Lung (tissue), 17 donors: ENCODE measurements at places on chromosomes 12 and 14. TPM values are rescaled to one million over a fixed set of nuclear protein-coding genes. Genes with fewer than 3 reads are reported as not detected.
A peak's percentile ranks its signal among the peaks of the same experiment; 100 is the strongest.

The TRPV4 gene
- total RNA-seq = 2.1 TPM

DNA sequence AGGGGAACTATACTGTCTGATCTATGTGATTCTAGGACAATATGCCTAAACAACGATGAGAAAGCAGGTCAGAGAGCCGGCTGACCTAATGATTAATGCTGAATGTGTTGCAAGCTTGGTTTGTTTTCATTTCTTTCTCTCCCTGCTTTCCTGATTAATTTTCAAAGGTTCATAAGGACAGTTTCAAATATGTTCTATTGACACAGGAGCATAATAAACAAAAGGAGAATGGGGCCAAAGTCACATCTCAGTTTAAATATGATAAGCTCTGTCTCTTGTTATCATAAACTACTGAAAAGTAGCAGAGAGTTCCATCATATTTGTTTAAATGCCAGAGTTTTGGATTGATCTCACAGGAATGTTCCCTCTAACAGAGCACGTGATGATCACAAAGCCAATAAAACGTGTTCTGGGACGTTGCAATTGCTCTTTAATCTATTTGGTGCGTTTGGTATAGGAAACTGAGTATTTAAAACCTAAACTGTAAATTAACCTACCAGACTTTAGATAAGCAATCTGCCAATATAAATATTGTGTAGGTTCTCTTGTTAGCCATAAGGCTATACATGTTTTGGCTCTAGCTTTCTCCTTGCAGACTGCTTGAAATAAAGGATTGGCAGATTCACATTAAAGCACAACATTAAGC, 3.7 kb upstream of the HSD17B6 start:
- DNase-seq = no peak
- no peak overlapping the region for H3K4me3 ChIP-seq
- no peaks in the 10 kb centered on the region for H3K27me3 ChIP-seq
- H3K4me1 ChIP-seq = no peaks in the 10 kb centered on the region
- no peak overlapping the region for H3K27ac ChIP-seq

GRCh38 chr14:57785058-57785457, 80.8 kb downstream of the SLC35F4 start:
- H3K36me3 ChIP-seq = no peaks in the 10 kb centered on the region
- H3K27ac ChIP-seq = no peak overlapping the region
- H3K4me1 ChIP-seq = no peaks in the 10 kb centered on the region

GRCh38 chr12:7444537-7444936, 584 bp upstream of the CD163L1 start:
- no peaks in the 10 kb centered on the region for H3K36me3 ChIP-seq
- H3K4me3 ChIP-seq = no peak overlapping the region
- H3K27me3 ChIP-seq = no peaks in the 10 kb centered on the region
- no peaks in the 10 kb centered on the region for H3K4me1 ChIP-seq

The BDKRB2 gene
- 2.6 TPM for total RNA-seq

DNA sequence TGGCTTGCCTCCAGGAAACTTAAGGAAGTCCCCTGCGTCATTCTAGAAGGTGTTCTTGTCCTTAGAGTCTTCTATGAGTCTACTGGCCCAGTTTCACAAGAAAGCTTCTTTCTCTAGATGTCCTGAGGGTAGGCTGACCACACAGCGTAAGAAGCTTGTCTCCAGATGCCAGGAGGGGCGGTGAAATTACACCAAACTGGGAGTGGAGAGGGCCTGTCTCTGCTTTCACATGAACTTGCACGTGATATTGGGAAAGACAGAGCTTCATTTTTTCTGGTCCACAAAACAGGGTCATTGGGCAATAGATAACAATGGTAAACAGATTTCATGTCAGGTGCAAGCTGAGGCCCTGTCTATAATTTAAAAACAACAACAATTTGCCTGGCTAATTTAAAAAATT, 85.7 kb upstream of the TBX3 start:
- DNase-seq = no peak
- H3K4me1 ChIP-seq = peaks cover 36% of the 10 kb centered on the region
- H3K27me3 ChIP-seq = no peaks in the 10 kb centered on the region
- no peak overlapping the region for H3K27ac ChIP-seq

The GAPDH gene
- 1,983 TPM for total RNA-seq

DNA sequence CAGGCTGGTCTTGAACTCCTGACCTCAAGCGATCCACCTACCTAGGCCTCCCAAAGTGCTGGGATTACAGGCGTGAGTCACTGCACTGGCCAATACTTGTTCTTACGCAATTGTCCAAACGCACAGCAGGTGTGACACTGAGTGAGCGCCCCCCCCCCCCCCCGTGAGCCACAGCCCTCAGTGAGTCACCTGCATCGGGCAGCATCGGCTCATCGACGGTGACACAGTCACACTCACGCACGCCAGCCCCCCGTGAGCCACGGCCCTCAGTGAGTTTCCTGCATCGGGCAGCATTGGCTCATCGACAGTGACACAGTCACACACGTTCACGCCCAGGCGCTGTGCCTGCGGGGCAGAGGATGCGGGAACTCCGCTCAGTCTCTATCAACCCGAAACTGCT, 42.5 kb downstream of the GALNT9 start:
- H3K27me3 ChIP-seq = no peaks in the 10 kb centered on the region
- H3K4me3 ChIP-seq = no peak overlapping the region
- no peaks in the 10 kb centered on the region for H3K36me3 ChIP-seq
- no peak for DNase-seq
- H3K27ac ChIP-seq = no peak overlapping the region
- no peaks in the 10 kb centered on the region for H3K4me1 ChIP-seq

GRCh38 chr12:131764738-131765137, 53.8 kb downstream of the SFSWAP start:
- H3K36me3 ChIP-seq = peaks cover 39% of the 10 kb centered on the region
- no peak overlapping the region for H3K4me3 ChIP-seq
- no peaks in the 10 kb centered on the region for H3K27me3 ChIP-seq
- no peaks in the 10 kb centered on the region for H3K4me1 ChIP-seq
- H3K27ac ChIP-seq = no peak overlapping the region
- DNase-seq = no peak

DNA sequence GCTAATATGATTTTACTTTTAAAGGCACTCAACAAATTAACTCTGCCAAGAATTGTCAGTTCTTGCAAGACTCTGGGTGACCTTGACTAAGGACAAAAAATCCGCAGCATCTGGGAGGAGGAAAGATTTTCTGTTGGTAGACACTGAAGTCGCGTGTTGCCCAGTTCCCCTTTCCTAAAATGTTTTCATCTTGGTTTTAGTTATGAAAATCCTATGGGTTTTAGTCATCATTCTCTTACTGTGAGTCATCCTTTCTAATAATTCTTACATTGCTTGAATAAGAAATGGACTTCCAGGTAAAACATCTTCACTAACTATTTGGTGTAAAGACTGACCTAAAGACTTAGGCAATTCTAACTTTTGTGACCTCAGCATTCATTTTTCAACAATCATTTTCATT, 9.1 kb downstream of the GSG1 start:
- no peaks in the 10 kb centered on the region for H3K36me3 ChIP-seq
- no peak overlapping the region for H3K27ac ChIP-seq
- no peak overlapping the region for H3K4me3 ChIP-seq
- no peaks in the 10 kb centered on the region for H3K27me3 ChIP-seq
- DNase-seq = peak; percentile 19

- no peak overlapping the region for H3K4me3 ChIP-seq
- no peaks in the 10 kb centered on the region for H3K36me3 ChIP-seq
- no peaks in the 10 kb centered on the region for H3K27me3 ChIP-seq
- no peak for DNase-seq
- H3K27ac ChIP-seq = no peak overlapping the region
- no peaks in the 10 kb centered on the region for H3K4me1 ChIP-seq
These were observed 399.9 kb downstream of the FOXG1 start for GRCh38 chr14:29166507-29166906.

DNA sequence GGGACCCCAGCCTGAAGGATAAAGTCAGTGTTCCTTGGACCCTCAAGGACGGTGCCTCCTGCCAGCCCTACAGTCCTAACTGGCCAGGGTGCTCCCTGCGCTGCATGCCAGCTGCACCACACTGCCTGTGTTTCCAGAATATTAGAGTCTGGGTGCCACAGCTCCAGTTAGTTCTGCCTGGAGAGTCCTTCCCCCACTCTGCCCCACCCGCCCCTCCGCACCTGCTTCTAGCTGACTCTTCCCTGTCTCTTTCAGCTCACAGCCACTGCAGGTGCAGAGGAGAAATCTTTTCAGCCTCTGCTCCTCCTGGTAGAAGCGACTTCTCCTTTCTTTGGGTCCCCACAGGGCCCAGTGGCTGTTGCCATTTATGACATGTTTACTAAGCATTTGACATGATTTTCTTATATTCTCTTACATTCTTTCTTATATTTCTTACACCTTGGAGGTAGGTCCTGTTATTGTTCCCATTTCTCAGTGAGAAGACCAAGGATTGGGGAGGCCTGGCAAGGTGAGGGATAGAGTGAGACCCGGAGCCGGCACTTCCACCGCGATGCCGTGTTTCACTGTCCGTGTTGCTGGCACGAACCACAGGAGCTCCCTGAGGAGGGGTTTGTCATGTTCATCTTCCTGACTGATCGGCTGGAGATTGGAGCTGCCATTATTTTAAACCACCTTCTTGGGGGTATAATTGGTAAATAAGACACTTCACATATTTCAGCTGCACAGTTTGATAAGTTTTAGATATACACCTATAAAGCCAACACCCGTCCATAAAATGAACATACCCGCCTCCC, 29.4 kb downstream of the SYNE3 start:
- no peak overlapping the region for H3K4me3 ChIP-seq
- no peak overlapping the region for H3K27ac ChIP-seq
- no peaks in the 10 kb centered on the region for H3K4me1 ChIP-seq
- no peaks in the 10 kb centered on the region for H3K27me3 ChIP-seq
- no peak for DNase-seq
- H3K36me3 ChIP-seq = no peaks in the 10 kb centered on the region

DNA sequence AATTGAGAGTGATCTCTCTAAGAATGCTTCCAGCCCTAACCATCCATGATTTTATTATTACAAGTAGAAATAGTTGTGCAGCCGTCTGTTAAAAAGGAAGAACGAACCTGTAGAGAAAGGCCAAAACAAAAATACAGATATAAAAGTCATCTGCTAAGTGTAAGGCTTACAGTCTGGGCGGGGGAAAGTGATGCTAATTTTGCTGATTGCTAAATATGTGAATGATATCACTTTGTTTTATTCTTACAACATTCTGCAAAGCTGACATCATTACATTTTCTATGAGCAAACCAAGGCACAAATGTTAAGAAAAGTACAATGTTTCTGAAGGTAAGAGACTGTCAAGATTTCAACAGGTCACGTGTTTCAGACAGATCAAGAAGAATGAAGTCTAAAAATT, 101.5 kb upstream of the RAP1B start:
- no peak overlapping the region for H3K27ac ChIP-seq
- H3K4me3 ChIP-seq = no peak overlapping the region
- no peak for DNase-seq
- H3K4me1 ChIP-seq = no peaks in the 10 kb centered on the region
- no peaks in the 10 kb centered on the region for H3K27me3 ChIP-seq

GRCh38 chr12:66280561-66280960, 21.7 kb upstream of the HELB start:
- no peaks in the 10 kb centered on the region for H3K36me3 ChIP-seq
- peaks cover 1% of the 10 kb centered on the region for H3K4me1 ChIP-seq
- no peaks in the 10 kb centered on the region for H3K27me3 ChIP-seq
- H3K4me3 ChIP-seq = no peak overlapping the region
- DNase-seq = no peak

The IFNG-AS1 gene
- 1.2 TPM for total RNA-seq

The SLC4A8 gene
- total RNA-seq = 12.2 TPM

DNA sequence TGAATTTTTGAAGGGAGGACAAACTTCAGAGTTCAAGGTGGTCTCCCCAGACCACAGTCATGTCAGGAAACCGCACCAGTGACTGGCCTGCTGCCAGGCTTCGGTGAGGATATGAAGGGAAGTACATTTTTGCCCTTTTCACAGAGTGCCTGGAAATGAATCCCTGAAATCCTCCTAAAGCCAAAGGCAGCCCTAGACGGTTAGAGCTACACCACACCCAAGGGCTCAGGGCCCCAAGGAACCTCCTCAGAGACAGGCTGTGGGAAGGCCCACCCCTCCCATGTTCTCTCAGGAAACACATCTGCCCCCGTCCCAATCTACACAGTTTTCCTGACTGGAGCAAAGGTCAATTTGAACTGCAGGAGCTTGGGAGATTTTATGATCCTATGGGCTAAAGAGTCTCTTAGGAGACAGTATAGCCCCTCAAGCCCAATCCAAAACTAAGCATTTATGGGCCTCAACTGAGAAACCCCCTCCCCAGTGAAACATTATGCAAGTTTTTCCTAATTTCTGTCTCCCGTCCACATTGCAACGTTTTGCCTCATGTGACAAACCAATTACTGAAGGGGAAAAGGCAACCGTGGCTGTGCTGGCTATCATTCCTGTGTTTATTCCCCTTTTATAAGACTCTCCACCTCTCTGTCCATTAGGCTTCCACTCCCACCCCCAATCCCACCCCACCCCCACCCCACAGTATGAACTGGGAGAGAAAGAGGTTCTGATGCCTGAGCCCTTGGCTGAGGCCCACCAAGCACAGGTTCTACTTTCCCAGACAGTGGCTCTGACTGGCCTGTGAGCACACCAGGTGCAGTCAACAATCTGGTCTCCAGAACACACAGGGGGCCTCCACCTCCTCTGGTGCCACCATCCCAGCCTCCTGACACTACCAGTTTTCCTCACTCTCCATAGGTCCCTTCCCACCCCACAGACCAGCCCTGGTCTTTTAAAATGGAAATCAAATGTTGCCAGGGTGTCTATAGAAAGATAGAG, 9.6 kb upstream of the RNASE1 start:
- peaks cover 5% of the 10 kb centered on the region for H3K4me1 ChIP-seq
- H3K36me3 ChIP-seq = no peaks in the 10 kb centered on the region

DNA sequence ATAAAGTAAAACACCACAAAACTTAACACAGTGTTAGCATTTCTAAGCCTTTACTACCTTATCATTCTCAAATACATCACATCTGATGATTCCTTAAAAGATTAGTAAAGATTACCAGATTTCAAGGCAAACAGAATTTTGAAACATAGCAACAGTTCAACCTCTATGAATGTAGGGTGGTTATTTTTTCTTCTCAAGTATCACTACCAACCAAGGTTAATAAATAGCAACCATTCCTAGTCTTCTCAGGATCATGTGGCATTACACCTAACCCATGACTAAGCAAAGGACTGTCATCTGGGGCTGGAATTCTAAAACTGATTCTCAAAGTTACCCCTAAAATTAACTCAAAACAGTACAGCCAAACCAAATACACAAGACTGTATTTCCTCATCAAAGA, 39.4 kb upstream of the CSRNP2 start:
- H3K27me3 ChIP-seq = no peaks in the 10 kb centered on the region
- H3K4me1 ChIP-seq = no peaks in the 10 kb centered on the region

DNA sequence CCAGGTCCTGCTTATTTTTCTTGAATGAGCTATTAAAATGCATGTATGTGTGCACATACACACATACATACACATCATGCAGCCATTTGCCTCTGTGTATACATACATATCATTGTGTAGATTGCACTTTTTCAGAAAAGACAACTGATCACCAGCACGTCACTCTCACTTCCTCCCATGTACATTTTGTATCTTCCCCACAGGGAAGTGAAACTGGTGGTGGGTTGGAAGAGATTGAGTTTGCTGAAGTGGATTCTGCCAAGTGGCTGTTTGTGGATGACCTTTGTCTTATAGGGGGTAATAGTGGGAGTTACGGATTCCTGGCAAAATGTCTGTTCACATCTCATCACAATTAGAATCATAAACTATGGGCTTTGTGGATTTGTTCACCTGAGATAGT, 448.6 kb downstream of the RAD51B start:
- H3K36me3 ChIP-seq = no peaks in the 10 kb centered on the region
- no peak overlapping the region for H3K4me3 ChIP-seq
- no peaks in the 10 kb centered on the region for H3K27me3 ChIP-seq
- H3K4me1 ChIP-seq = peaks cover 44% of the 10 kb centered on the region
- DNase-seq = no peak
- H3K27ac ChIP-seq = no peak overlapping the region

The CCDC184 gene
- 0.51 TPM for total RNA-seq

- no peaks in the 10 kb centered on the region for H3K36me3 ChIP-seq
- no peak for DNase-seq
- no peak overlapping the region for H3K27ac ChIP-seq
- peaks cover 3% of the 10 kb centered on the region for H3K27me3 ChIP-seq
- H3K4me3 ChIP-seq = no peak overlapping the region
These were observed 20.7 kb upstream of the TCP11L2 start for GRCh38 chr12:106281804-106282203.
